PC-3 (cell line): ENCODE measurements at places on chromosomes 1 and 21.

DNA sequence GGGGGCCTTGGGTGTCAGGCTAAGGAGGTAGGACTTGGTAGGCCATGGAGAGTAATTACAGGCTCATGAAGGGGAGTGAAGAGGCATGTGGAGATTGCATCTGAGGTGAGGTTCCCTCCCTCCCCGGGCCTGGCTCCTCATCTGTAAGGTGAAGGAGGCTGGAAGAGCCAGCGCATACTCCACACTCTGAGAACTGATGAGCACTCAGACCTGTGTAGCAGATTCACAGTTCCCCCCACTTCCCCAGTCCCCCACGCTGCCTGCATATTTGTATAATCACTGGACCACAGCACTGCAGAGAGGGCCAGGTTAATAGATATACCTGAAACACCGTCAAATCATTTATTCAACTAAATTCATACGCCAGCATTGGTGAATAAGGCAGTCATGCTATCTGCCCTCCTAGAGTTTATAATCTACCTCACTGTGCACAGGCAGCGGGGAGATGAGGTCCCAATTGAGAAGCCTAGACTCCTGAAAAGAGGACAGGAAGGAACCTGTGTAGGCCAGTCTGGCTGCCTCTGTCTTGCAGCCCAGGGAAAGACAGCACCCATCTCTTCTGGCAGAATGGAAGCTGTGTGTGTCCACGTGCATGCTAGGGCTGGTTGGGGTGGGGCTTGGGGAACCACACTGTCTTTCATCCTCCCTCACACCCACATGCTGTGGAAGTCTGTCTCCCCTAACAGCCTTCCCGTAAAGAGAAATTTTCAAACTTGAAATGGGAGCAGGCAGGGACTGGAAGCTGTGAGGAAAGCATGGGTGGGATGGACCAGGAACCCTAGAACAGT lies 110.6 kb upstream of the ATP1A1 start:
- no peak for DNase-seq

DNA sequence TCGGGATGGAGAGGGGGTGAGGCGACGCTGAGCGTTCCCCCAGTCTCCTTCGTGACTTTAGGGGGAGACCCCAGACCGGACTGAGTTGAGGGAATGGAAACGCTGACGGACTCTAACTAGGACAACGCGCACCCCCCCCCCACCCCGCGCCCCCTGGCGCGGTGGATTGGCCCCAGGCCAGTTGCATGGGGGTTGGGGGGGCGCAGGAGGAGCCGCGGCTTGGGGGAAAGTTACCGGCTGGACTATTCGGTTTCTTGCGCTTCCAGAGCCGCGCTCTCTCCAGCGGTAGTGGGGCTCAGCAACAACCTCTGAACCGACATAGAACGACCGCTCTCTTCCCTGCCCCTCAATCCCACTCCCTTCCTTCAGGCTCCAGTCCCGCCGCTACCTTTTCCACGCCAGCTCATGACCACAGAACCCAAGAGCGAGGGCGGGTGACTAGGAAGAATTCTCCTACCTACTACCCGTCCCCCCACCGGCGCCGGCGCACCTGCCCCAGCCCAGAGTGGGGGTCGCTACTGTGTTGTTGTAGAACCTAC lies 694 bp downstream of the ZBTB7B start:
- DNase-seq = peak; percentile 47

GRCh38 chr1:173779936-173780335 lies 44.5 kb upstream of the DARS2 start:
- no peak for DNase-seq

- DNase-seq = peak; percentile 93
Observed at GRCh38 chr1:160830321-160831153, 32.1 kb downstream of the CD244 start.

GRCh38 chr1:54045496-54045895 lies 7.5 kb downstream of the TMEM59 start:
- no peak for DNase-seq
